Activated CD4-positive, alpha-beta memory T cell treated with anti-CD3 and anti-CD28 coated beads, Interleukin-2, amount 10 ng/mL, durations not matched to agents 7 days and 5 days (primary cell): ENCODE measurements at places on chromosomes 7 and 10. TPM values are rescaled to one million over a fixed set of nuclear protein-coding genes. Genes with fewer than 3 reads are reported as not detected.

The JAZF1 gene
- total RNA-seq = 7.3 TPM

DNA sequence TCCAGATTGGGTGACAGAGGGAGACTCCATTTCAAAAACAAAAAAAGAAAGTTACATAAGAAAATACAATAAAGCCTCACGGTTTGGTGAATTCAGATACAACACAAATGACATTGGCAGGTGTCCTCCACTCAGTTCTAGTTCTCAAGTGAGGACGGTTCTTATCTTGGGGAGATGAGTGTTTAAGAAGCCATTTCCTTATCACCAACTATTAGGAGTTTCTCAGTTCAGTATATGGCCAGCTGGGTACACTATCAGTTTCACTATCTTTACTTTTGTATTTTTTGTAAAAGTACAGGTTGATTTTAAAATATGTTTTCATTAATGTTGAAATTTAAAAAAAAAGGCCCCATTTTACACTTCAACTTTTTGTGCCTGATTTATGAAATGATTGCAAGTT is 36.6 kb upstream of the NEBL start:
- no peaks in the 10 kb centered on the region for H3K4me1 ChIP-seq
- no peaks in the 10 kb centered on the region for H3K27me3 ChIP-seq
- no peaks in the 10 kb centered on the region for H3K36me3 ChIP-seq
- H3K4me3 ChIP-seq = no peak overlapping the region
- no peak overlapping the region for H3K27ac ChIP-seq

The STARD3NL gene
- total RNA-seq = 28.9 TPM

- H3K4me3 ChIP-seq = no peak overlapping the region
- no peaks in the 10 kb centered on the region for H3K27me3 ChIP-seq
- DNase-seq = no peak
- peaks cover 77% of the 10 kb centered on the region for H3K4me1 ChIP-seq
- H3K27ac ChIP-seq = peak overlapping the region; percentile 98
Observed at GRCh38 chr10:71729161-71729636, 9.6 kb upstream of the C10orf105 start.

The XRCC2 gene
- 9.6 TPM for total RNA-seq
